ENCODE measurements at places on chromosomes 16 and 17.

DNA sequence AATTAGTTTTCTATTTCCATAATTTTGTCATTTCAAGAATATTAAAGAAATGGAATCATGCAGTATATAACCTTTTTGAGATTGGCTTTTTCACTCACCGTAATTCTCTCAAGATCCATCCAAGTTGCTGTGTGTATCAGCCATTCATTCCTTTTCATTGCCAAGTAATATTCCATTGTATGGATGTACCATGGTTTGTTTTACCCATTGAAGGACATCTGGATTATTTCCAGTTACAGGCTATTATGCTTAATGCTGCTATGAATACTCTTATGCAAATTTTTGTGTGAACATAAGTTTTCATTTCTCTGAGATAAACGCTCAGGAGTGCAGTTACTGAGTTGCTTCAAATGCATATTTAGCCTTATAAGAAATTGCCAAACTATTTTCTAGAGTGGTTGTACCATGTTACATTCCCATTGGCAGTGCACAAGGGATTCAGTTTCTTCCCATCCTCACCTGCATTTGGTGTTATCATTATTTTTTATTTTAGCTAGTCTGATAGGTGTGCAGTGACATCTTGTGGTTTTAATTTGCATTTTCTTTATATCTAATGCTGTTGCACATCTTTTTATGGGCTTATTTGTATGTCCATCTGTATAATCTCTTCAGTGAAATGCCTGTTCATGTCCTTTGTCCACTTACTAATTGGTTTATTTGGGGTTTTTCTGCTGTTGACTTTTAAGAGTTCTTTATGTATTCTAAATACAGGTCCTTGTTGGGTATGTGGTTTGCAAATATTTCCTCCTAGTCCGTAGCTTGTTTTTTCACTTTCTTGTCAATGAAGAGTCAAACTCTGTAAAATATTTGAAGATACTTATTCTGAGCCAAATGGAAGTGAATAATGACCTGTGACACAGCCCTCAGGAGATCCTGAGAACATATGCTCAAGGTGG, 32.7 kb downstream of the BMERB1 start:
- H3K27me3 ChIP-seq: no peaks in the 10 kb centered on the region
- no peaks in the 10 kb centered on the region for H3K36me3 ChIP-seq
- no peak overlapping the region for H3K4me3 ChIP-seq
- no peak for DNase-seq
- no peak overlapping the region for H3K27ac ChIP-seq

- no peaks in the 10 kb centered on the region for H3K36me3 ChIP-seq
- peaks cover 12% of the 10 kb centered on the region for H3K27me3 ChIP-seq
- H3K4me3 ChIP-seq: no peak overlapping the region
- peaks cover 11% of the 10 kb centered on the region for H3K4me1 ChIP-seq
- H3K27ac ChIP-seq: no peak overlapping the region
- DNase-seq: no peak
Measured at GRCh38 chr17:77242118-77242851, 101.5 kb downstream of the SEC14L1 start.

DNA sequence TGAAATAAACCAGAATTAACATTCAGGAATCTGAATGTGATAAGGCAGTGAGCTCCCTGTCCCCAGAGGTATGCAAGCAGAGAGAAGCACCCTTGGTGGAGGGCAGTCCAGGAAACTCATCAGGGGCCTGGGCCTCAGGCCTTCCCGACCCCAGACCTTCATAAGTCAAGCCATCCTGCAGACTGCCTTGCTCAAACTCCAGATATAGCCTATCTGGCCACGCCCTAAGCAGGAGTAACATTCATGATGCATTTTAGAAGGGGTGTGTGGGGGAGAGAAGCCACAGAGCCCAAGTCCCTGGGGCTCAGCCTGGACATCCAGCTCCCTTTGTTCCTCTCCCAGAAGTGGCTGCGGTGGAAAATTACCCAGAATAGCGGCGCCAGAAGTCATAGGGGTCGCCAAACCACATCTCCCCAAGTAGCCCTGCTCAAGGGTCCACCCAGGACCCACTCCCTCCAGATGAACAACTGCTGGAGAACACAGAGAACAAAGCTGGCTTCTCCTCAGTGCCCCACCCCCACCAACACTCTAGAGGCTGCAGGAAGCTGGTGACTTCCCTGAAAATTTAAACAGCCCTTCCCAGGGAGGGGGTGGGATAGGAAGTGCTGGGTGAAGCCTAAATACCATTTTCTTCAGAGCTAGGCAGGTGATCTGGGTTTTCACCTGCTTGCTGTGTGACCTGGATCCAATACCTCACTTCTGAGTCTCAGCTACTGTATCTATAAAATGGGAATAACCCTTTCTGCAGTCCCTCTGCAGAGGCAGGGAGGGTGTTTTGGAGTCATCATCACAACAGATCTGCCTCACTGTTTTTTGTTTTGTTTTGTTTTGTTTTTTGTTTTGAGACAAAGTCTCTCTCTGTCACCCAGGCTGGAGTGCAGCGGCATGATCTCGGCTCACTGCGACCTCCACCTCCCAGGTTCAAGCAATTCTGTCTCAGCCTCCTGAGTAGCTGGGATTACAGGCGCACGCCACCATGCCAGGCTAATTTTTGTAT, 1.5 kb upstream of the SREBF1 start:
- H3K4me1 ChIP-seq: no peaks in the 10 kb centered on the region
- H3K27me3 ChIP-seq: no peaks in the 10 kb centered on the region
- peak overlapping the region; percentile 96 for H3K27ac ChIP-seq
- no peaks in the 10 kb centered on the region for H3K36me3 ChIP-seq
- DNase-seq: peak; percentile 87

GRCh38 chr16:84795329-84796053, 24.3 kb upstream of the CRISPLD2 start:
- no peaks in the 10 kb centered on the region for H3K36me3 ChIP-seq
- peak; percentile 95 for DNase-seq
- peaks cover 16% of the 10 kb centered on the region for H3K4me1 ChIP-seq
- H3K4me3 ChIP-seq: peak overlapping the region; percentile 20
- peak overlapping the region; percentile 56 for H3K27ac ChIP-seq

DNA sequence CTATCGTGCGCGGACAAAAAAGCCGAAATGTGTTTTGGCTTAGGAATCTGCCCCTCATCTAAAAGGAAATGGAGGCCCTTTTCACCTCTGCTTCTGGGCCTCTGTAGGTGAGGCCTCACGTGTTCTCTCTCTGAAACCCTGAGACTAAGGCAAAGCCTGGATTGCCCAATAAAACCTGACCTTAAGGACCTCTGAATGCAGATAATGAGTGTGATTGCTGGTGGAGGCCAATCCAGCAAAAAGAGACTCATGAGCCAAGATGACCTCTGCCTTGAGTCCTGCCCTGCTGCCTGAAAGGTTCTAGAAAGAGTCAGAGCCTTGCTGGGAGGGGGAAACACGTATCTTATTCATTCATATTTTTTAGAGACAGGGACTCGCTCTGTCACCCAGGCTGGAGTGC, 44.5 kb upstream of the ABR start:
- no peak for DNase-seq
- no peak overlapping the region for H3K27ac ChIP-seq
- peaks cover 40% of the 10 kb centered on the region for H3K27me3 ChIP-seq
- no peak overlapping the region for H3K4me3 ChIP-seq
- H3K36me3 ChIP-seq: no peaks in the 10 kb centered on the region
- peaks cover 13% of the 10 kb centered on the region for H3K4me1 ChIP-seq

DNA sequence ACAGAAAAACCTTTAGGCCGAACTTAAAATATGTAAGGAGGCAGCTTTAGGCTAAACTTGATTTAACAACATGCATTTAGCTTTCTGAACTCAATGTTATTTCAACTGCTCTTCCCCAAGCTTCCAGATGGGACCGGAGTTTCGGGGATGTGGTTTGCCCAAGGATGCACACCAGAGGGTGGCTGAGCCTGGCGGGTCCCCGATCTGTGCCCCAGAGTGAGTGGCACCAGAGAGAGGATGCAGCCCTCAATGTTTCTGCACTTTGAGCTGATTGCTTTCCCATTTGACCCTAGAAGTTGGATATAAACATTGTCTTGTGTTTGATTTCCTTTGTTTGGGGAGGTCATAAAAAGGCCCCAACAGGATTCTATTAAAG, 348.0 kb upstream of the TNRC6C start:
- DNase-seq: no peak
- H3K27ac ChIP-seq: peak overlapping the region; percentile 62
- H3K4me1 ChIP-seq: peaks cover 24% of the 10 kb centered on the region
- H3K4me3 ChIP-seq: peak overlapping the region; percentile 21

DNA sequence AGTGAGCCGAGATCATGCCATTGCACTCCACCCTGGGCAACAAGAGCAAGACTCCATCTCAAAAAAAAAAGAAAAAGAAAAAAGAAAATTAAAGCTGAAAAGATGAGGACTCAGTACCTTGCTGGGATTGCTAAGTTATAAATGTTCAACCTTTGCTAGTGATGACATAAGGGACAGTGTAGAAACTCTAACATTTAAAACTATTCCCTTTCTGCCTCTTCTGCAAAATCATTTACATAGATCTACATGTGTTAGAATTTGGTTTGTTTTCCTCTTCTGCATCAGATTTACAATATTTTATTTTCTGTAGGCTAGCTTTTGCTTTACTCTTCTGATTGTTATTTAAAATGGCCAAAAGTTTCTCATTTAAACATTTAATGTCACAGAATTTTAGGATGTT, 49.5 kb upstream of the HAS3 start:
- no peak for DNase-seq
- no peak overlapping the region for H3K4me3 ChIP-seq
- no peaks in the 10 kb centered on the region for H3K27me3 ChIP-seq
- H3K27ac ChIP-seq: no peak overlapping the region
- H3K4me1 ChIP-seq: peaks cover 3% of the 10 kb centered on the region
- H3K36me3 ChIP-seq: no peaks in the 10 kb centered on the region

DNA sequence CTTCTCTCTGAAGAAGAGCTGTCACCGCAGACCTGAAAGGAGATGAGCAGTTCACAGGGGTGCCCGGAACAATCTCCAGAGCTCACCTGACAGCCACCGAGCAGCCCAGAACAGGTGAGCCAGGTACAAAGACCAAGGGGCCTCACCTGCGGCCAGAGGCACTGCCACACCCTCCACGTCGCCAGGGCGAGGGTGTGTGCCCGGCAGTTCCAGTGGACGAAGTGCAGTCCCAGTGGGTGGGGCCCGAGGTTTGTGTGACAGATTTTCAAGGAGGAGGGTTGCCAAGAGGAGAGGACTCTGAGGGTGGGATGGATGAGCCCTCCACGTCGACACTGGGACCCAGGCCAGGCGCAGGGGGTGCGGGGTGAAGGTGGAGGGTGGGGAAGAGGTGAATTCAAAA, 61.7 kb downstream of the SMPD3 start:
- no peak overlapping the region for H3K4me3 ChIP-seq
- DNase-seq: no peak
- no peaks in the 10 kb centered on the region for H3K4me1 ChIP-seq
- no peak overlapping the region for H3K27ac ChIP-seq

DNA sequence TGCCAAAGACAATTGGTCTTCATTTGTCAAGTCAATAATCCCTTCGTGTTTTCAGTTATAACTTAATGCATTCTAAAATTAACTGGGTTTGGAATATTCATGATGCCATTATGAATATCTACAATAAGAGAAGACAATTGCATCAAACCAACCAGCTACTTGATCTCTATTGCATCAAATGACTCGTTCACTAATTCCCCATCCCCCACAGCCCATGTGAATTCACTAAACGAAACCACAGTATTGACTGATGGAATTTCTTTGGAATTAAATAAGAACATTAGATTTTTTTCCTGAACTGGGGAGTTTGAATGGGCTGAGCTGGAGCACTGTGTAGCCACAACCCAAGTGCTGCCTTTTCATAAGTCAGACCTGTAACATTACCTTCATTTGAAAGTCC, 65.3 kb downstream of the HS3ST3B1 start:
- no peak for DNase-seq
- no peak overlapping the region for H3K4me3 ChIP-seq
- H3K4me1 ChIP-seq: no peaks in the 10 kb centered on the region
- H3K36me3 ChIP-seq: no peaks in the 10 kb centered on the region

GRCh38 chr17:66920950-66921349, 43.6 kb upstream of the CACNG4 start:
- no peak overlapping the region for H3K27ac ChIP-seq
- DNase-seq: no peak
- H3K36me3 ChIP-seq: no peaks in the 10 kb centered on the region
- no peaks in the 10 kb centered on the region for H3K4me1 ChIP-seq

- H3K4me3 ChIP-seq: peak overlapping the region; percentile 47
- H3K36me3 ChIP-seq: no peaks in the 10 kb centered on the region
- DNase-seq: no peak
- peaks cover 8% of the 10 kb centered on the region for H3K4me1 ChIP-seq
- peaks cover 63% of the 10 kb centered on the region for H3K27me3 ChIP-seq
- no peak overlapping the region for H3K27ac ChIP-seq
Measured at GRCh38 chr16:154217-155030, 2.0 kb downstream of the HBZ start.

GRCh38 chr16:84597931-84598351, 19.9 kb downstream of the COTL1 start:
- no peaks in the 10 kb centered on the region for H3K36me3 ChIP-seq
- DNase-seq: no peak
- no peak overlapping the region for H3K27ac ChIP-seq
- H3K4me3 ChIP-seq: no peak overlapping the region
- H3K4me1 ChIP-seq: peaks cover 20% of the 10 kb centered on the region

DNA sequence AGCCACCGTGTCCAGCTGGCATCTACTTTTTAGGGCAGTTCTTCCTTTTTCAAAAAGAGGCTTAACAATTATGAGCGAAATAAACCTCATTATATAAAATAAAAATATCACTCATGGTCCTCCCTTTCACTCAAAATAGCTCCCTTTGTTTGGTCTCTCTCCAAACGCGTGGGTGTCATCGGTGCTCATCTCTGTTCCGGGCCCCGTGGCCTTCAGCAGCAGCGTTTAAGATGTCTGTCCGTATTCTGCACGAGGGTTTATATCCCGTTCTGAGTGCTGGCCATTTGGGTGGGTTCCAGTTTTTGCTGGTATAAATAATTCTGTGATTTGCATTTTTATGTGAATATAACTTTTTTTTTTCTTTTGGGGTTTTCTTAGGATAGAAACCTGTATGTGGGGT, 33.4 kb downstream of the PRMT7 start:
- H3K27ac ChIP-seq: no peak overlapping the region
- H3K27me3 ChIP-seq: no peaks in the 10 kb centered on the region
- no peak for DNase-seq
- peaks cover 91% of the 10 kb centered on the region for H3K36me3 ChIP-seq
- no peak overlapping the region for H3K4me3 ChIP-seq
- no peaks in the 10 kb centered on the region for H3K4me1 ChIP-seq

DNA sequence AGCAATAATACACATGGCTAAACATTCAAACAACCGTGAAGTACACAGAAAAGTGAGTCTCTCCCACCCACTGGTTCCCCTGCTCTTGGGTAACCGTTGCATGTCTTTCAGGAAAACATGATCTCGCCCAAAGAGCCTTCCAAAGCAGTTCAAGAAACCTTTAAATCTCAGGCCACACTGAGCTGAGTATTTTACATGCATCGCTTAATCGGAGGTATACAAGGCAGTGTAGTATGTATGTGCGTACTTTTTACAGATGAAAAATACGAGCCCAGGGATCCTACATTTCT, 741 bp upstream of the DEXI start:
- peak overlapping the region; percentile 90 for H3K27ac ChIP-seq
- peaks cover 79% of the 10 kb centered on the region for H3K4me1 ChIP-seq
- no peaks in the 10 kb centered on the region for H3K36me3 ChIP-seq
